K562 (cell line): ENCODE measurements at places on chromosomes 4 and X.

- no peaks in the 10 kb centered on the region for H3K36me3 ChIP-seq
- no peak overlapping the region for H3K27ac ChIP-seq
- H3K4me3 ChIP-seq, result no peak overlapping the region
- H3K27me3 ChIP-seq, result no peaks in the 10 kb centered on the region
- no peak for DNase-seq
These were observed 12.2 kb upstream of the KCNIP4 start for GRCh38 chr4:21960793-21961192.

GRCh38 chr4:88291003-88291402 is 6.6 kb upstream of the PPM1K start:
- DNase-seq, result no peak
- no peak overlapping the region for H3K27ac ChIP-seq
- no peak overlapping the region for H3K4me3 ChIP-seq
- peaks cover 2% of the 10 kb centered on the region; the same call in 1 of the 3 replicates for H3K27me3 ChIP-seq
- H3K36me3 ChIP-seq, result no peaks in the 10 kb centered on the region

GRCh38 chrX:149825424-149825823 is 43.7 kb downstream of the MAGEA9 start:
- H3K4me1 ChIP-seq, result no peaks in the 10 kb centered on the region
- H3K4me3 ChIP-seq, result no peak overlapping the region
- H3K27ac ChIP-seq, result no peak overlapping the region
- H3K27me3 ChIP-seq, result no peaks in the 10 kb centered on the region

- DNase-seq, result no peak
- H3K36me3 ChIP-seq, result peaks cover 47% of the 10 kb centered on the region; the same call in 2 of the 3 replicates
- H3K27ac ChIP-seq, result no peak overlapping the region
- no peak overlapping the region for H3K4me3 ChIP-seq
These were observed 46.9 kb downstream of the KIF4A start for GRCh38 chrX:70336767-70337166.

- H3K36me3 ChIP-seq, result no peaks in the 10 kb centered on the region
- DNase-seq, result no peak
- no peaks in the 10 kb centered on the region for H3K27me3 ChIP-seq
- no peak overlapping the region for H3K4me3 ChIP-seq
- H3K4me1 ChIP-seq, result no peaks in the 10 kb centered on the region
- H3K27ac ChIP-seq, result no peak overlapping the region
These were observed 152.7 kb upstream of the FAM241A start for GRCh38 chr4:111992351-111993168.

DNA sequence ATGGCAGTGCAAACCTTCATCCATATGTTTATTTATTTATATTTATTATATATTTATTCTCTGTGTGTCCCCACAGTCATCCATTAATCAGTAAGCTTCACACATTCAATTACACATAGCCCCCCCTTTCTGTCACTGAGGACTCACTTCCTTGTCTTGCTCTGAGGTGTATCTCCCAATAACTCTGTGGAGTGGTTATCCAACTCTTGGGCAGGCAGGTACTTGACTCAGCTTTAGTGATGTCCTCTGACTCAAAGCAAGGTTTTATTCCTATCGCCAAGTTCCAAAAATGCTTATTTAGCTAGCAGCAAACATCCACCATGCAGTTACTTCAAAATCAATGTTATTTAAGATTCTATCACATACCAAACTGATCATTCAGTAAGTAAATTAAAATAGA is 25.2 kb upstream of the NDP start:
- H3K27me3 ChIP-seq, result no peaks in the 10 kb centered on the region
- H3K36me3 ChIP-seq, result no peaks in the 10 kb centered on the region
- no peak overlapping the region for H3K27ac ChIP-seq
